Germinal center (tissue), 1 donor: ENCODE measurements at places on chromosomes 11 and 22.
A peak's percentile ranks its signal among the peaks of the same experiment; 100 is the strongest.

DNA sequence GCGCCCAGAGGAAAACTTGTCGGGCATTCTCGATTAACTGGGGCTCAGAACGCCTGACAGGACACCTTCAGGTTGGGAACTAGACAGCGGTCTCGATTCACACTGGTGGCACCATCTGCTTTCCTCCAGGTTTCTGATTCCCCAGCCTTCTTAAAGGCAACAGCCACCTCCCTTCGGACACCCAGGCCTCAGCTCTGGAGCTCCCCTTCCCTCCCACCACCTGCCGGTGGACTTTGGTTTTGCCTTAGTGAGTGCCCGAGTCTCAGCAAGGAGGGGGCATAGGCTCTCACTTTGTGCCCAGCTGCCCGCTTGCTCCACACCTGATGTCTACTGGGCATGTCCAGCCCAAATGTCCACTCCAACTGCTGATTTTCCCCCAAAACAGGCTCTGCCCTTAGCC, 110.4 kb upstream of the PARVA start:
- DNase-seq: no peak

GRCh38 chr11:4466871-4467442, 15.5 kb upstream of the OR52K1 start:
- no peak for DNase-seq

- DNase-seq: peak; percentile 61
Observed at GRCh38 chr11:65403607-65404121, 17.2 kb downstream of the FRMD8 start.

- peak; percentile 91 for DNase-seq
Observed at GRCh38 chr11:28107750-28108618, at the start of the genes KIF18A and METTL15. Gene KIF18A, minus strand, starts transcription at chr11:28108156. Its CDS starts 10,209 bp downstream, at chr11:28097947. Gene METTL15, plus strand, starts transcription at chr11:28108388. Its CDS starts 4,947 bp downstream, at chr11:28113335.

DNA sequence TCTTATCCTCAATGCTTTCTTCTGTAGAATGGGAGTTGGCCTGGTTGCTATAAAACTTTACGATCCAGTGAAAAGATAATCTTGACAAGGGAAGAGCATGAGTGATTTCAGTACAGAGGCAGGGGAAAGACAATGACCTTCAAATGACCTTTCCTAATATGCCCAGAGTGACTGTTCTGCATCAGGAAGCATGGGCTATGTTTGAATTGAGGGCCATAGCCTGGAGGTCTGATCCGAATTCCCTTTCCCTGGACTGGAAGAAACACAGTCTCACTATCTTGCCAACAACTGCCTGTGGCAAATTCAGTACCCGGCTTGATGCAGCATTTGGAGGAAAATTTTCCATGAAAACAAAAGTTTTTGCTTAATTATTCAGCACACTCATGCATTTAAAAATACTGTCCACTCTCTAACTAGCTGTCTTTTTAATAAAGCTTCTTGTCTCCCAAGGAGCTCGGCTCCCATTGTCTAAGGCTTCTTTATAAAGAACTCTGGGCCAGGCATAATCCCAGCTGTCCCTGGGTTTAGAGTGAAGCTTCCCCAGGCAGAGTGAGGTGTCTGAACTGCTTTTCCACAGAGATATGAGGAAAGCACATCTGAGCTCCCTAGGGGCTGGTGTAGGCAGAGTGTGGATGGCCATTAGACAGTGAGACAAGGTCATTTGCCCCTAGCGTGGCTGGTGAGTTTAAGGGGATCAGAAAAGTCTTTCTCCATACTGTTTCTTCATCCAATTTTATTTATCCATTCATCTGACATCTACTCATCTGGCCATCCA, 132.7 kb upstream of the CADM1 start:
- DNase-seq: no peak

DNA sequence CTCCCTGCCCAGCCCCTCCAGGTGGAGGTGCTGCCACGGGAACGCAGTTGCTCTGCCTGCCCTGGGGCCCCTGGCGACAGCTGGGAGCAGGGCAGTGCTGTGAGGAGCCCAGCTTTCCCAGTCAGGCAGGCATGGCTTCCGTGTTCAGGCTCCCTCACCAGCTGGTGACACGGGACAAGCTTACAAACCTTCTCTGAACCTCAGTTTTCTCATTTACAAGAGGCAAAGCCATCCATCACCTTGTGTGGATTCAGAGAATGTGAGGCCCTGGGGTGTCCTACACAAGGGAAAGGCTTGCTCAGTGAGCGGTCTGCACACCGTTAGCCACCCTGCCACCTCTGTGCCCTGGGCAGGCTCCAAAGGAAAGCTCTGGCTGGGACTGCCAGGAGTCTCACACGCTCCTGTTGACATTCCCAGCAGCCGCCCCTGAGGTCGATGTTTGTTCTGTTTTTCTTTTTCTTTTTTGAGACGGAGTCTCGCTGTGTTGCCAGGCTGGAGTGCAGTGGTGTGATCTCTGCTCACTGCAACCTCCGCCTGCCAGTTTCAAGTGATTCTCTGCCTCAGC, 23.5 kb downstream of the SUN2 start:
- DNase-seq: no peak

DNA sequence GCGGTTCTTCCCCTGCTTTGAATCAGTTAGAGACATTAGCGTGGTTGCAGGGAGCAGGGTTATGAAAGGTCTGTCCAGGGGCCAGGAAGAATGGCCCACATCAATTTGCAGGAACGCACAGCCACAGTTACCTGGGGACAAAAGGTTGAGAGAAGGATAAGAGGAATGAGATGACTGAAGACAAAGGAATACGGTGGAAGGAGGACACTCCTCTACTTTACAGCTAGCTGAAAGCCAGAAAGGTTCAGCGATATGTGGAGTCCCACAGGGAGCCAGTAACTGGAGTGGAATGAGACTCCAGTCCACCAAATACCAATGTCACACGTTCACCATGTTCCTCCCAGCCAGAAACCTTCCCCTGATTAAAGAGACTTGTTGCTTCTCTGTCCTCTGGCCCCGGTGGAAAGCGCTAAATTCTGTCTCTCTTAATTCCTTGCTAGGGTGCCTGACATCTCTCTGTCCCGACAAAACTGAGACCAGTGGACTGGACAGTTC, 10.7 kb downstream of the XNDC1N start:
- DNase-seq: no peak

DNA sequence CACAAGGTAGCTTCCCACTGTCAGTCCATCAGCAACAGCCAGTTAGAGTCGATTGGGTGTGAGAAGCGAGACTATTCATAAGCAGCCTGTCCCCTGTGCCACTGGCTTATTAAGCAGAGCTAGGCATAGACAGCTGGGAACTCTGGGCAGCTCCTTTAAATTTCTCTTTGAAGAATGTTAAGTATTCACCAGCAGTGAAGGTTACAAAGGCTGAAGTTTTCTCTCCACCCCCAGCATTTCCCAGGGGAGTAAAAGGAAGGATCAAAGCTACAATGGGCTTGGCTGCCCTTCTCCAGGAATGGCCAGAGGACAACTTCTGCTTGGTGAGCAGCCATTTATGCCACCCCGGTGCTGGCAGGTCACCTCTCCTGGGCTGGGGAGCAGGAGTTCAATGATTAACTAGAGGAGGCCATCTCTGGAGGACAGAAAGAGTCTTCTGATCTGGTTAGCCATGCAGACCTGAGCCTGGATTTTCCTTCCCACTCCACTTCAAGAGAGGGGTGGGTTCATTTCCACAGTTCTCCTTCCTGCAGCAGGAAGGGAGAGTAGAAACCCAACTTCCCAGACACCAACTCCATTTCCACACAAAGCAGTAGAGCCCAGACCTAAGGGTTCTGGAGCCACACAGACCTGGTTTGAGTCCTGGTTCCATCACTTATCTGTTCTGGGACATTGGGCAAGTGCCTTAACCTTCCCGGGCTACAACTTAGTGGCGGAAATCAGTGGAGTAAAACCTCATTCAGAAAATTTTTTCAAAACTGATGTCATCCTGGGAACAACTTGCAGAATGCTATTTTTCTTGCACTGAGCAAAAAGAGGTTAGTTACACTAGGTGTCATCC, 22.6 kb downstream of the POU2AF3 start:
- no peak for DNase-seq

DNA sequence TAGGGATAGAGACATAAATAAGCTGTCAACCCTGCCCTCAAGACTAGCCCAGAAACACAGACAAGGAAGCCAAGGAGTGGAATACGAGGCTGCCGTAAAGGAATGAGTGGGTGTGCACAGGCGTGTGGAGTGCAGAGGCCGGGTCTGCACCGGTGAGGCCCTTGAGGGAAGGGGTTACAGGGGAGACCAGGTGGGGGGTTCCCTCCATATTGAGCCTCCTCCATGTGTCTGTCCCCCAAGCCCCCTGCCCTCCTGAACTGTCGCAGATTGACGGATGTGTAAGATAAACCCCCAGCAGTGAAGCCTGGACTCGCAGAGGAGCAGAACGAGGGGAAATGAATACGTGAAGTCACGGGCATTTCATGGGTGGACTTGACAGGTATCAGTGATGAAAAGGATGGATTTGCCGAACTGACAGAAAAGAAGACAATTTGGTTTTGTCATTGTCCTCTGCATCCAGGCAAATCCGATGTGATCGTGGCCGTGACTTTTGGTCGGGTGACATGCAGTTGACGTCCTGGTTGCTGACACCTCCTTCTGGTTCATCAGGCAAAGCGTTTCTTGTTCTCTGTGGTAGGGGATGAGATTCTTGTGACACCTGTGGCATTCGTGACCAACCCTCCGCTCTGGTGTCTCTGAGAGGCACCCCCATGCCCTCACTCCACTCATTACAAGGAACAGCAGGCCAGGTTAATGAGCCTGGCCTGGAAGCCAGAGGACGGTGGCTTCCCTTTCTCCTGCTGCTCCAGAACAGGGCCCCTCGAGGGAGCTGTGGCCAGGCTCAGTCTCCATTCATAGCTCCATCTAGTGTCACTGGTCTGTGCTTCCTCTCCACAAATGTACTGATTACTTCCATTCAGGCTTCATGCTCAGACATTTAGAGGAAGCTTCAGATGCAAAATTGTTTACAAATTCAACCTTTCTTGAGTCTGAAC, 223.1 kb upstream of the B3GAT1 start:
- no peak for DNase-seq

DNA sequence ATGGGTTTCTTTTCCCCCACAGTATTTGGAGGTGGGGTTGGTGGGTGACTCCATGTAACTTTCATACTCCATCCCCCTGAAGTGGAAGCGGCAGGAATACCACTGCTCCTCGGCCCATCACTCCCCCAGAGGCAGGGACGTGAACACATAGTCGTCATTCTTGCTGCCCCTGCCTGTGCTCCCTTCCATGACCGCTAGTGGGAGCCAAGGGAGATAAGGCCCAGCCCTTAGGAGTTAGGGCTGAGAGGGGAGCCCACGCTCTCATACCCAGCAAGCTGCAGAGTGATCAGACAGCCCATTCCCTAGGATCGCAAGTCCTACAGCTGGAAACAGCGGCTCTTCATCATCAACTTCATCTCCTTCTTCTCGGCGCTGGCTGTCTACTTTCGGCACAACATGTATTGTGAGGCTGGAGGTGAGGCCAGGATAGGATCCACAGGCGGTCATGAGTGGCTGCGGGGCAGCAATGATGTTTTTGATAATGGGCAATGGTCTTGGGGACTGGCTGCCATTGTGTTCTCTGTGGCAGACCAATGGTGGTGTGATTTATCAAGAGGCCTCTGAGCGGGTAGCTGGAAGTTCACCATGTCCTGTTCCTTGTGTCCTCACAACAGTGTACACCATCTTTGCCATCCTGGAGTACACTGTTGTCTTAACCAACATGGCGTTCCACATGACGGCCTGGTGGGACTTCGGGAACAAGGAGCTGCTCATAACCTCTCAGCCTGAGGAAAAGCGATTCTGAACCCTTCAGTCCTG, 15.9 kb downstream of the RHOG start:
- DNase-seq: peak; percentile 82

DNA sequence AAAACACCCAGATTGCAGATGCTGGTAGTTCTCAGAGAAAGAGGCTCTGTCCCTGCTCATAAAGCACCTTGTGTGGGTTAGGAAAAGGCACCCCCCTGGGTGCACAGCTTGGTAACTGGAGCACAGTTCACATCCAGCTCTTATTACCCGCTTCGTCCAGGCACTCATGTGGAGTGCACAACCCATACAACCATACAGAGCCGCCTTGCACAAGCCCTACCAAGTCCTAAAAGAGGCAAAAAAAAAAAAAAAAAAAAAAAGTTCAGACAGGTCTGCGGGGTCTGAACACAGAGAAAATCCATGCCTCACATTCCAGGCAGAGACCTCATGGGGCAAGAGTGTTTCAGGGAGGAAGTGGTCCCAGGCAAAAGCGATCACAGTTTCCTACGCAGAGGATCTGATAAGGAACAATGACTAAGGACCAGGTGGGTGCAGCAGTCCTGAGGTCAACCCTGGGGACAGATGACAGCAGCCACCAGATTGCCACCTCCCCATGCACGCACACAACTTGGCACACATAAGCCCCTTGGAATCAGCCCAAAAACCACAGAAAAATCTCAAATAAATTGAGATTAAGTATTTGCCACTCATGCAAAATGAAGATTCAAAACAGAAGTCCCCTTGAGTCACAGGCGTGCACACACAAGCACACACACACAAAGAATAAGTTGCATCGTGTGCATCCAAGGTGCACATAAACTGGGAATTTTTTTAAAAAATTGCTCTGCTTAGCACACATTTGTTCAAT, 12.3 kb downstream of the MB start:
- no peak for DNase-seq

DNA sequence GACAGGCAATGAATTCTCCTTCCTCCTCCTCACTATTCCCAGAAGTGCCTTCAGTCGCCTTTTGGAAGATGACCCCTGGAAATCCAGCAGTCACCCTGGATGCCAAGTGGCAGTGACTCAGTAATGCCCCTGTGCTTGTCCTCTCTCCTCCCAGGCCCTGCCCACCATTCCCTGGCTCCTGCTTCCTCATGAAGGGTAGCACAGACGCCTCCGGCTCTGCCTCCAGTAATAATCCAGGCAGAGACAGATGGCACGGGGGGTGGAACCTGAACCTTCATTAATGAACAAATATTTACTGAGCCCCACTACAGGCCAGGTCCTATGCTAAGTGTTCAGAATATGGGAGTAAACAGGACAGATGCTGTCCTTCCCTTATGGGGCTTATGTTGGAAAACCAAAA, 23.2 kb downstream of the SYT13 start:
- DNase-seq: no peak

GRCh38 chr22:31253949-31254348, 38.3 kb downstream of the PIK3IP1 start:
- DNase-seq: no peak

DNA sequence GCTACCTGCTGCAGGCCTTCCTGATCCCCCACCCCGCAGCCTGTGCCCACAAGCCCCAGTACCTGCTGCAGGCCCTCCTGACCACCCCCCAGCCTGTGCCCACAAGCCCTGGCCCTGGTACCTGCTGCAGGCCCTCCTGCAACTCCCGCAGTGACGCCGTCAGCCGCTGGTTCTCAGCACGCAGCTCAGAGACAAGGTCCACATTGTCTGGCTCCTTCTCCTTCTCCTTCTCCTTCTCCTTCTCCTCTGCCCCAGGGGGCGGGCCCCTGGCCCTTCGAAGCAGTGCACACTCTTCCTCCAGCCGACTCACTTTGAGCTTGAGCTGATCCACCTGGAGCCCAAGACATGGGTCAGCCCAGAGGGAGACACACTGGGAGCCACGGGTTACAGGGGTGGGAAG, 9.1 kb downstream of the CARD10 start:
- no peak for DNase-seq

GRCh38 chr22:22657712-22658111, 13.3 kb downstream of the GGTLC2 start:
- DNase-seq: no peak
